ENCODE measurements at places on chromosomes 1 and 21. TPM values are rescaled to one million over a fixed set of nuclear protein-coding genes. Genes with fewer than 3 reads are reported as not detected.

GRCh38 chr1:7885513-7886404 is 32.9 kb upstream of the UTS2 start:
- DNase-seq, result no peak

- no peak for DNase-seq
These were observed 125.4 kb downstream of the EIF4G3 start for GRCh38 chr1:21051177-21051825.

- no peak for DNase-seq
These were observed 7.2 kb downstream of the ZDHHC18 start for GRCh38 chr1:26833432-26834405.

DNA sequence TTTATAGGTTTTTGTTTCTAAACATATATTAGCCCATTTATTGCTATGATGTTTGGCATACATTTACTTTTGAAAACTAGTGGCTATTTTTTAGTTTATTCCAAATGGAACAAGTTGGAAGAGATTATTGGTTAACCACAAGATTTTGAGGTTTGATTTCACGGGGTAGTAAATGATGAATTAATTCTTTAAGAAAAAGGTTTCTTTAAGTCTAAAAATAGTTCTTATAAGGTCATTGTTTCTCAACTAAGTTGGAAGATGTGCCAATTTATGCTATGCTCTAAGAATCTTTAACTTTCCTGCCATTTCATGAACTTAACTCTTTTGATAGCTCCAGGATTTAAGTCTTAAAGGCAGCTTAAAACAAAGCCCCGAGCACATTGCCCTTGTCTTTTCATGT is 183.8 kb downstream of the LMO4 start:
- DNase-seq, result no peak

DNA sequence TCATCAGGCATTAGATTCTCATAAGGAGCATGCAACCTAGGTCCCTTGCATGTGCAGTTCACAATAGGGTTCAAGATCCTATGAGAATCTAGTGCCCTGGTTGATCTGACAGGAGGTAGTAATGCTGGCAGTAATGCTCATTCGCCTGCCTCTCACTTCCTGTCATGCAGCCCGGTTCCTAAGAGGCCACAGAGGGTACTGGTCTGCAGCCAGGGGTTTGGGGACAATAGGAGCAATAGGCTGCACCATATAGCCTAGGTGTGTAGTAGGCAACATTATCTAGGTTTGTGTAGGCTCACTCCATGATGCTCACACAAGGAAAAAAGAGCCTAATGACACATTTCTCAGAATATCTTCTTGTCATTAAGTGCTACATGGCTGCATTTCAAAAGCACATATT is 25.8 kb downstream of the CFHR5 start:
- DNase-seq, result no peak

DNA sequence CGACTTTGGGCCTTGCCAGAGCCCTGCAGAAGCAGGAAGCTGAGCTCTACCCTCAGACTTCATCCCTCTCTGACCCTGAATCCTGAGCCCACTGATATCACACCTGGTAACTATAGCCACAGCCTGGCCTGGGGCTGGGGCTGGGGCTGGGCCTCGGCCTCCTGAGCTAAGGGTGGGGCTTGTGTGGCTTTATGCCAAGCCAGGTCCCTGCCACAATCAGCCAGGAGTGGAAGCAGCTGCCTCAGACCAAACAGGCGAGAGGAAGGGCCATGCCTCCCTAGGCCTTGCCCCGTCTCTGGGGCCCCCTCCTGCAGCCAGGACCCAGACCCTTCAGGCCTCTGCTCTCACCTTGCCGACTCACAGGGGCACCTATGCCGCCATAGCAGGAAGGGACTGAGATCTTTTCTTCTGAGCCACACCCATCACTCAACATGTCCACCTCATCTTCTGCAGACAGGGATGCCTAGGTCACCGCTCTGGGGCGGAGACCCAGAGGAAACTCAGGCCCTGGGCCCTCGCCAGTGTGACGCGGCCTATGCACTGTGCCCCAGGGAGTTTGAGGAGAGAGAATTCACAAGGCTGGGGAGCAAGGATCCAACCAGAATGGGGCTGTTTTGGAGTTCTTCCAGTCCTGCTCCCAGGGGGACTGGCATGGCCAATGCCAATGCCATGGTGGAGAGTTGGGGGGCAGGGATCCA is 5.7 kb downstream of the UBXN11 start:
- no peak for DNase-seq

Gene OR2T33
- total RNA-seq, result not detected

Gene IL12RB2
- total RNA-seq, result 2.2 TPM

Gene C2CD4D
- total RNA-seq, result not detected
